ENCODE measurements at places on chromosomes 5 and 9.

- no peak for DNase-seq
Observed at GRCh38 chr9:113139225-113139829, 11.5 kb upstream of the SLC31A2 start.

GRCh38 chr5:1380011-1380817, 35.3 kb upstream of the CLPTM1L start:
- DNase-seq, result peak; percentile 19

GRCh38 chr5:93246090-93246855, 334.7 kb downstream of the NR2F1-AS1 start:
- no peak for DNase-seq

DNA sequence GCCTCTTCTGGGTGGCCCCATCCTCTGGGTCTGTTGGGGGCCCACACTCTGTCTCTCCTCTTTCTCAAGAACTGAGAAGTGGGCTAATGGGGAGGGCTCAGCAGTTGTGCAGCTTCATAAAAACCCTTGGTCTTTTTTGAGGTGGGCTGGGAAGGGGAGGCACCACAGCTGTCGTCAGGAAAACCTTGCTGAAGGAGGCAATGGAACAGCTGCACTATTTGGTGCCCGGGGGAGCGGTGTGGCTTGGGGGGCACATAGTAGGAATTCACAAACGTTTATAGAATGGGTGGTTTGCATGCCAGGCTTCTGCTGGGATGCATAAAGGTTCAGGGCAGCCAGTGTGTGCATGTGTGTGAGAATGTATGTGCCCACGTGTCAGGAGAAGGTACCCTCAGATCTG, 3.2 kb upstream of the IER5L start:
- no peak for DNase-seq

DNA sequence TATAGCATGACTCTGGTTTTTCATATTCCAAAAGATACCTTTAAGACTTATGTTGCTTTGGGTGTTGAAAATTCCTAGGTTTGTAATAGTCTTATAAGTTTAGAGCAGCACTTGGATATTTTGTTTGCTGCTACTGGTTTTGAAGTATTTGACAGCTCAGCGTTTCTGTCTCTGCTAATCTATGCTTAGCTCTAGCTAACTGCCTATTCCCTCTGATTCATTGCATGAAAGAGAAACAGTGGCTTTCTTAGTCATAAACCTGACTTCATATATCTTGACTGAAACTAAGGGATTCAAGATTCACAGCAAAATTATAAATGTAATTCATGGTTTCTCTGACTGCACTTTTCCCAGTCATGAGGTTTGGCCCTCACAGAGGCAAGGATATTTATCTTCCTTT, 35.6 kb upstream of the ANXA1 start:
- DNase-seq, result no peak

- no peak for DNase-seq
Observed at GRCh38 chr9:94984891-94985476, 258.5 kb downstream of the AOPEP start.

DNA sequence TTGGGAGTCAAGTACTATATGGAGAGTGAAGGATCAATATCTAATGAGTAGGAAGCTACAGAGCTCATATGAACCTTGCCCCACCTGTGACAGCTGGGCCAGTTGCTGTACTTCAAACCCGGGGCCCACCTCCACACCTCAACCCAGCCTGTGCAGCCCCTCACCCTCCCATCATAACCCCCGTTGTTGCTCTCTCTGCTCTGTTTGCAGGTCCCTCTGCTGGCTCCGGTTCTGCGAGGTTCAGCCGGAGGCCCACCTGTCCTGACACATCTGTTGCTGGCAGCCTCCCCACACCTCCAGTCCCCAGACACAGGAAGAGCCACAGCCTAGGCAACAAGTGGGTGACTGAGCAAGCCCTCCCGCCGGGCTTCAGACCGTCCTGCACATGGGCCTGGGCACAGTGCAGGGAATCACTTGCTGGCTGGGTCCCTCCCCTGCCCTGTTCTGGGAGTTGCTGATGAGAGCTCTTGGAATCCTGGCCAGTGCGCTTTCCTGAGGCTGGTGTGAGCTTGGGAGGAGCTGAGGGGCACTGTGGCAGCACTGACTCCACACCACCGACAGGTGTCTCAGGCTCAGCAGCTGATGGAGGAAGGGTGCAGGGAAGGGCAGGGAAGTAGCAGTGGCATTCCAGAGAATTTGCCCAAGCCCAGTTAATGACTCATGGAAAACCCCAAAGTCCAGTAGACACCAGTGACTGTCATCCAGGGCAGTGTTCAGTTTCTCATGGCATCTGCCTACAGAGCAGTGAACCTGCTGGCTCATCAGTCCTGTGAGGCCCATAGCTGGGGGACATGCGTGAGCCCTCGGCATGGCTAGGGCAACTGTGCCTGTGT, 69.5 kb upstream of the GARNL3 start:
- peak; percentile 7 for DNase-seq

GRCh38 chr5:172744123-172745104, 26.6 kb downstream of the DUSP1 start:
- DNase-seq, result no peak

- DNase-seq, result peak; percentile 75
Observed at GRCh38 chr5:58794875-58795274, 212.0 kb downstream of the RAB3C start.

DNA sequence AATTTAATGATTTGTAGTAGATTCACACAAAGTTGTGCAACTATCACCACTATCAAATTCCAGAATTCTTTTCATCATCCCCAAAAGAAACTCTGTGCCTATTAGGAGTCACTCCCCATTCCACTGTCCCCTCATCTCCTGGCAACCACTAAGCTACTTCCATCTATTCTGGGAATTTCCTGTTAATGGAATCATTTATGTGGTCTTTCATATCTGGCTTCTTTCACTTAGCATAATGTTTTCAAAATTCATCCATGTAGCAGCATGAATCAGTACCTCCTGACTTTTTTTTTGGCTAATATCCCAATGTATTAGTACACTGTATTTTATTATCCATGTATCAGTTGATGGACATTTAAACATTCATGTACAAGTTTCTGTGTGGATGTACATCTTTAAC, 157.6 kb downstream of the TTC39B start:
- DNase-seq, result no peak
